ENCODE measurements at places on chromosomes 7 and 10.

- peak; percentile 61 for DNase-seq
Observed at GRCh38 chr7:140512317-140513000, 33.2 kb upstream of the MKRN1 start.

DNA sequence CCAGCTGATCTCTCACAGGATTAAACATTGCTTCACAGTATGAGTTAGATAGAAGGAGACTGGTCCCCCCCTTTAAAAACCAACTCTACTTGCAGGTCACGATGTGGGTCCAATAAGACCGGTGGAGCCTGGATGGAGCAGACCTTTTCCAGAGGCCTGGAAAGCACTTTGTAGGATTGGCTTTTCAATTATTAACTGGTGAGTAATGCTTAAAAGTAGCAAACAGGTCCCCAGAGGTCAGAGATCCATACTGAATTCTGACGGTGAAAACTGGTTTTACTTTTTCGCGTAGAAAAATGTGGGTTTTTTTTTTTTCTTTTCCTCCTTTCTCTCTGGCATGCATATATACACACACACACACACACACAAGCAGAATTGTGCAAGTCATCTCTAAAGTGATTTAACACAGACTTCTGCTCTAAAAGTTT lies 74.9 kb upstream of the OGDHL start:
- DNase-seq, result no peak

- DNase-seq, result no peak
Observed at GRCh38 chr7:111678986-111679385, 116.7 kb upstream of the IMMP2L start.

GRCh38 chr10:130808243-130808642 lies 503.3 kb downstream of the TCERG1L start:
- DNase-seq, result no peak

GRCh38 chr7:98305951-98306535 lies 24.6 kb downstream of the BRI3 start:
- no peak for DNase-seq

- DNase-seq, result no peak
Observed at GRCh38 chr7:98831641-98832221, 38.1 kb downstream of the TMEM130 start.

DNA sequence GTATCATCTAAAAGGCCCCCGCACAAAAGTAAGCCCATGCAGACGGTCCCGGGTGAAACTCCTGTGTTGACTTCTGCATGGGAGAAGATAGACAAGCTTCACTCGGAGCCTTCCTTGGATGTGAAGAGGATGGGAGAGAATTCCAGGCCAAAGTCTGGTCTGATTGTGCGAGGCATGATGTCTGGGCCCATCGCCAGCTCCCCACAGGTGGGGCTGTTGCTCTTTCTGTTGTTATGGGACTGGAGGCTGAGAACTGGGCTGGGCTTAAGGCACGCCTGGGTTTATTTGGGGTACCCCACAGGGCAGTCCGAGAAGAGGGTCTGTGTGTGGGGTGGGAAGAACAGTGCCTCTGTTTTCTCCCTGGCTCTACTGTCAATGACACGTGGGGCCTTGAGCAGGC lies 14.6 kb downstream of the MINDY4 start:
- no peak for DNase-seq

DNA sequence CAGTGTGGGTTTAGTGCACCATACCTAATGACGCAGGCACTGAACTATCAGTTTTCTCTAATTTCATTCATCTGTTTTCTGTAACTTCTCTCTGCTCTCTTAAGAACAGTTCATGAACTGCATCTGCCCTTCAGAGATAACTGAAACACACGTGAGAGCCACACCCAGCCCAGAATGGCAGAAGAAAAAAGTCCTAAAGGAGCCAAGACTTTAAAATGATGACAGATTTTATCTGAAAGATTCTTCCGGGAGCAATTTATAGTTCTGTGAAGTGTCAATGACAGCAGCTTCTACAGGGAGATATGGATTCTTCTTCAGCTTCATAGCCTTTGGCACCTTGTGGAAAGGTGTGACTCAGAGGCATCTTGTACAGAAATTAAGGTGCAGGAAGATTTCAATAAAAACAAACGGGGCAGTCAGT lies 211.5 kb upstream of the SLC26A5 start:
- no peak for DNase-seq

All from NCI-H774 (cell line).